ENCODE measurements at places on chromosomes 4 and X. TPM values are rescaled to one million over a fixed set of nuclear protein-coding genes. Genes with fewer than 3 reads are reported as not detected.

DNA sequence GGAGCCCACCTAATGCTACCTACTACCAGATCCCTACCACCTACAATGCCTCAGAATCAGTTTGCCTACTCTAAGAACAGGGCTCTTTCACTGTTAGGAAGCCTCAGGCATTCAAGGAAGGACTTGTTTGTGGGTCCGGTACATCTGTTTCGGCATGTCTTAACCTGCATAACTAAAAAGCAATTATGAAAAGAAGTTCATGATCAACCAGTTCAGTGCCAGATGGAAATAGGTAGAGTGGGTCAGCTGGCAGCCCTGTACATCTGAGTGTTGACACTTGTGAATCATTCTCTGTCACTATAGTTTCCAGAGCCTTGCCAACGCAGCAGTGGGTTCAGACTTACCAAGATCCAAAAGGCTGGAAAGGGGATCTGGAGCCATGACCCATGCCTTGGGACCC lies 3.3 kb downstream of the TMEM185A start:
- no peak for DNase-seq

Gene TMEM175
- polyA plus RNA-seq = 16.3 TPM

DNA sequence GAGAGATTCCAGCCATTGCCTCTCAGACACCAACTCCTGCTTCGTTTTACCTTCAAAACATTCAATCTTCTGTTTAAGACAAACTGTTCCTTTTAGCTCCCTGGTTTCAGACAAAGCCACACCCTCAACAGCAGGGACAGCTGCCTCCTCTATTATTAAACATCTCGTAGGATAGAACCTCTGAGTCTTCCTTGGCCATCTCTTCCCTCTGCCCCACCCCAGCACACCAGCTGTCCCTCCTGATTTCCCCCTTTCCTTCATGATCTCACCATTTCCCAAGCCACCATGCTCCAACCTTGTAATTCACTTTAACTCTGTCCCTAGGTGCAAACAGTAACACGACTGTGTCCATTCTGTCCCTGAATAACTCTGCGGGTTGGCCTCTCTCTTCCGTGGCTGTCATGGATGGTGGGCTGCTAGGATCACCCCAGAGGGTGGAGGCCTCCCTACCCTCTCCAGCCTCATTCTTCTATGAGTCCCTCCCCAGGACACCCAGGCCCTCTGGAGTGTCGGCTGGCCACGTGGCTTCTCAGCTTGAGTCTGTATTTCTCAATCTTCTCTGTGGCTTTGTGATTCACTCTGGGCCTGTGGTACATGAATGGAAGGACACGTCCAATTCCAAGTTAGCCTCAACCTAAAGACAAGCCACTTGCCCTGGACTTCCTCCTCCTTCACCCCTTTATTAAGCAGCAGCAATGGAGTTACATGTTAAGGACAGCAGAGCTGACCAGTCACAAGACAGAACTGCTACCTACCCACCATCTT lies 349.9 kb downstream of the FBXW7 start:
- no peak for DNase-seq

Gene ZNF711
- polyA plus RNA-seq = 0.68 TPM

Gene WDR1
- 266 TPM for polyA plus RNA-seq

Gene PDGFRA
- 11.9 TPM for polyA plus RNA-seq
